Activated CD4-positive, alpha-beta T cell treated with anti-CD3 and anti-CD28 coated beads, Interleukin-2, amount 50 U/mL, for 16 hours (primary cell): ENCODE measurements at places on chromosomes 5 and 9.

DNA sequence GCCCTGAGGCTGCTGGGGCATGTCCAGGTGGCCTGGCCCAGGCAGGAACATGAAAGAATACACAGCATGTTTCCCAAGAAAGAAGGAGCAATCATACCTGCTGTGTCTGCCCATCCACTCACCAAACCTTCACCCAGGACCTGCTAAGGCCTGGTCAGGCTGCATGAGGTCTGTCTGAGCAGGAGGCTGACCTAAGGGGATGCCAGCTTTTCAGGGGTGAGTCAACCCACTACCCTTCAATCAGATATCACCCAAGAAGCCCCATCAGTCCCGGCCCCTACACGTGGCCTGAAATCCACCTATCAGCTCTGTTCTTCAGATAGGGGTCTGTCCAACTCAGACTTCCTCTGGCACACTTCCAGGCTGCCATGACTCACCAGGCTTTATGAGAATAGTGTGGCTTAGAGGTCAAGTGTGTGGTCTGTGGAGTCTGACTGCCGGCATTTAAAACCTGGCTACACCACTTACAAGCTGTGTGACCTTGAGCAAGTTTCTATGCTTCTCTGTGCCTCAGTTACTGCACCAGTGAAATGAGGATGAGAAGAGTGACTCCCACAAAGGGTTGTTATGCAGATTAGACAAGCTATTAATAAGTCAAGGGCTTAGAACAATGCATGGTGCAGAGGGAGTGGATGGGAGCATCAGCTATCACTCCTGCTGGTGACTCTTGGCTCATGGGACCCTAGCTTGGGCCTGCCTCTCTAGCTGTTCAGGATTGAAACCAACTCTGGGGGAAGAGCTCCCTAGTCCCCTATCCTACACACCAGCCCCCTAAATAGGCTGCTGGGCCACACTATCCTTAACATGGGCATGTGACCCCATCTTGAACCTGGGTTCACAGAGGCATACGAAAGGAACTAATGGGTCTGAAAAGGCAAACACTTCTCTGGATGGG lies 130.3 kb downstream of the PAX5 start:
- DNase-seq = peak; percentile 77

- no peak for DNase-seq
Observed at GRCh38 chr9:18358325-18358724, 115.6 kb upstream of the ADAMTSL1 start.

GRCh38 chr5:59097116-59097515 lies 514.2 kb downstream of the RAB3C start:
- no peak for DNase-seq

DNA sequence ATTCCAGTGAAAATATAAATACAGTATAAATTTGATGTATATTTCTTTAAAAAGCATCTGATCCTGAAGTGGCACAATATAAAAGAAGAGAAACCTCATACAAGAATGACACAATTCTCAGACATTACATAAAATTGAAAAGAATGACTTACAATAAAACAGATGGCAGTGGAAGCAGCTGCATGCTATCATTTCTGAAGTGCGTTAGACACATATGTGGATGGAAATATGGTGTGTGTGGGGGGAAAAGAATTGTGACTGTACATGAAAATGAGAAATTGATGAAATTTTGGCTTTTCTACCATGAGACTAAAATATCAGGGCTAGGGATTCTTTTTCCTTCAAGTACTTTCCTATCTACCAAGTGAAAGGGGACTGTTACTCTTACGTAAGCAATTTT lies 45.9 kb upstream of the CDH18 start:
- no peak for DNase-seq
